ENCODE measurements at places on chromosomes 3 and 15.
A peak's percentile ranks its signal among the peaks of the same experiment; 100 is the strongest.

DNA sequence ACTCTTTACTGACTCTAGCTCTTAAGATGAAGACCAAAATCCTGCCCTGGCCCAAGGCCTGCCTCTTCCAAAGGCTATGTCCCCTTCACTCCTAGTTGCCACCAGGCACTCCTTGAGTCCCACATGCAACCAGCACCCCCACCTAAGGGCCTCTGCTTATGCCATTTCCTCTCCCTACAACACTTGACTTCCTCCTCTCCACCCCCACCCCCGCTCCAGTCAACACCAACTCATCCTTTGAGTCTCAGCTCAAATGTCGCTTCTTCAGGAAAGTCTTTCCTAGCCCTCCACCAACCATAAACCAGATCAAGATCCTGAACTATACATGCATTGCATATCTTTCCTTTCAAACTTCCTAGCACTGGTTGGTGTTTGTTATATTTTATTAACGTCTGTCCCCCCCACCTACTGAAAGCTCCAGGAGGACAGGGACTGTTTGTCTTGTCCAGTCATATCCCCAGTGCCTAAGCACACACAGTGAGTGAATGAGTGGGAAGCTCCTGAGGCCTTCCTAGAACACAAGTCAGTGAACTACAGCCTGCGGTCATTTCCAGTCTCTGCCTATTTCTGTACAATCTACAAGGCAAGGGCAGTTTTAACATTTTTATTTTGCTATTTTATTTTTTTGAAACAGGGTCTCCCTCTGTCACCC, 7.3 kb downstream of the TBC1D2B start:
- DNase-seq = no peak

DNA sequence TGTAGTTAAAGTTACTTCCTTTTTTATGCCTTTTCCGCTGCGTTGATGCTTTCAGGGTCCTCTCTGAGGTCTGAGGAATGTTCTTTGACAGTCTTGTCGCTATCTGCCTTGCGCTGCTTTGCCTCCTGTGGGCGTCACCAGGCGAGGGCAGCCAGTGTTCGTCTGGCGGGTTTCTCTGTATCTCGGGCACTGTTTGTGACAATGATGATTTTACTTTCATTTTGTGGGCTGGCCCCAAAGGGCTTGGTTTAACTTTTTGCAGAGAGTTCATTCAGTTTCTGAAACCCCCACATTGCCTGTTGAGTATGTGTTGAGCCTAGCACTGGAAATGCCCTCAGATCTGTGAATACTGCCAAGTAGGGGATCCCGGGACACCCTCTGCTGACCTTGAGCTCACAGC, 24.6 kb upstream of the SACM1L start:
- DNase-seq = no peak

DNA sequence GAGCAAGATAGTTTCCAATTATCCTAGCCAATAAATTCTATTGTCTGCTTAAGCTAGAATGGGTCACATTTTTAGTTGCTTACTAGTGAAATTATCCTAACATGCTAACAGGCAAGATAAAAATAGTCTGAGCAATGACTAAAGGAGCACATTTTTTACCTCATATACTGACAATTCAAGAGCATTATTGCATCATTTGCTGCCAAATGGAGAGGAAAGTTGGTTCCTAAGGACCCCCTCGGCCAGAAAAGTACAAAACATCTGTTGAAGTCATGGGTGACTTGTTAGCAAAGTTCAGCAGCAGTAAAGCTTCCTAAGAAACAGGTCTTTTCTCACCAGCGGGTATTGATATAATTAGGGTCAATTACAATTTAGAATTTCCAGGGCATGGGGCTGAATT, 1001.0 kb downstream of the FHIT start:
- peak; percentile 71 for DNase-seq

DNA sequence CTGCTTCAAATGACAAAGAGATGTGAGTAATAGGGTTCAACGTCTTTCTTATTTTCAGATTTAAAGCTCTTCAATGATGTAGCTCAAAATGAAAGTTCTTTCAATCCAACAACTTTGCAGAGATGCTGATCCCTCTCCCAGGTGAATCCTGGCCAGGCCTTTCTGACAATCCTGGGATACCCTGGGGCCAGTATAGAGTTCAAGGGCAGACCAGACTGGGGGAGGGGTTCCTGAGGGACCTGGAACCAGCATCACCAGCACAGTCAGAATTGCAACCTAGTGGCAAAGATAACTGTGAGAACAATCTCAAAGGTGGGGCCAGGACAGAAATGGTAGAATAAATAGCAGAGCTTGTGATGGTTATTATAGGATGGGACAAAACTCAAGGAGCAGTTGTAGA, 19.7 kb upstream of the NCK1 start:
- DNase-seq = no peak

GRCh38 chr15:73927003-73927475, 777 bp downstream of the LOXL1 start:
- no peak for DNase-seq
